ENCODE measurements at places on chromosomes 2 and 18.

DNA sequence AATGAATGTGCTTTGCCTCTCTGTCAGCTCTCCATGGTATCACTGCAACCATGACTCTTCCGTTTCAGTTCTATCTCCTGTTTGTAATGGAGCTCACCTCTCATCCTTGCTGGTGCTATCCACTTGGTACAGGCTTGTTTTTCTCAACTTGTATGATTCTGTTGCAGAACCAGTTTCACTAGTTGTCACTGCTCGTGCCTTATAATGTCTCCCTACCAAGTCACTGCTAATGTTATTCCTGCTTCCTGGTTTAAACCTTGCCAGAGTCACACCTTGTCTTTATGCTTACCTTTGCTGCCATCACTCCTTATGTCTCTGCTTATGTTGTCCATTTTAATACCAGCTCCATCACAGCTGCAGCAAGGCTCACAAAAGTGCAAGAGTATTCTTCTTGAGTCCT lies 1191.0 kb upstream of the LRRTM1 start:
- no peak for DNase-seq

- no peak for DNase-seq
Observed at GRCh38 chr18:24585996-24586566, 125.6 kb downstream of the HRH4 start.

GRCh38 chr2:18050001-18050400 lies 171.5 kb downstream of the KCNS3 start:
- no peak for DNase-seq

GRCh38 chr2:59903994-59904544 lies 649.4 kb downstream of the BCL11A start:
- DNase-seq = no peak

DNA sequence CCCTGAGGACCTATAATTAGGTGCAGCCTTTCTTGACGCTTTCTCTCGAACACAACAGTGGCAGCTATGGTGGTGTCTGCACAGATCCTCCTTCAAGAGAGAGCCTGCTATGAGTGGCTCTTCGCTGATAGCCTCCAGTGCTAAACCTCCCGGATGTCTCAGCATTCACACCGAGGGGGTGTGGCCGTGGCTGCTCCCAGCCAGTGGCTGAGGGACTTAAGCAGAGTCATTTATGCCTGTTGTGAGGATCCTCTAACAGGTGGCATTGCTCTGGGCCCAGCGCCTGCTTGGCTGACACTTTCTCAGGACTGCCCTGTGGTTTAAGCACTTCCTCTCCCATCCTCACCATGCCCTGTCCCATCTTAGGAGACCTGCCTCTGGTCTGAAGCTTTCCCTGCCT lies 592.0 kb upstream of the LRRTM1 start:
- DNase-seq = no peak

DNA sequence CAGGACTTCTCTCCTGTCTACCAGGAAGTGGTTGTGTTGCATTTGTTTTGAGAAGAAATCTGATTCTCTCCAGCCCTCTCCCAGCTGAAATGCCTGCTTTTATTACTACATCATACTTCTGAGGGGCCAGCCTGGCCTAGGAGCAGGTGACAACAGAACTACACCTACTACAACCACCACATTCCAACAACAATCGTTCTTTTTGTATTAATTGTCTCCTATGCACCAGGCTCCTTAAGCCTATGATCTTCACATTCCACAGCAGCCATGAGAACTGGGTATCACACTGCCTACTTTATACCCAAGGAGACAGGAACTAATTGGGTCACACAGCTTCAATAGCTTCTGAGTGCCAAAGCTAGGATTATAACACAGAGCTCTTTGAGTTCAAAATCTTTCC lies 167.7 kb downstream of the TDRD15 start:
- DNase-seq = no peak

- DNase-seq = peak; percentile 8
Observed at GRCh38 chr18:59514203-59514602, 155.1 kb upstream of the LMAN1 start.

DNA sequence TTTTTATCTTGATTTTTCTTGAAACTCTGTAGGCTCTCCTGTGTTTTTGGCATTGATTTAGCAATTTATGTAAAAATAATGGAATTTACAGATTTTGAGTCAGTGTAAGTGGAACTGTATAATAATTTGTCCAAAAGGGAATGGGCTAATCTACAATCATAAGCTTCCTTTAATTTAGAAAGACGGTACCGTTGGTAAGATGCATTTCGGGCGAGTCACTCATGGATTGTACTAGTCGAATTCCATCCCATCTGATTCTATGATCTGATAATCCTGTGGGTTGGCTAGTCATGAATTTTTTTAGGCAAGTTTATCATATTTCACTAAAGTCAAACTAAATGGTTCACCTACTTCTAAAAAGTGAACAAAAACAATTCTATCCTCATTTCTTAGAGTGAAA lies 133.4 kb downstream of the ZNF407 start:
- no peak for DNase-seq

GRCh38 chr2:236264256-236264655 lies at the start of gene ASB18:
Gene ASB18 (minus strand): TSS chr2:236264406. CDS start chr2:236264345, 61 bp downstream.
- no peak for DNase-seq

- DNase-seq = no peak
Observed at GRCh38 chr2:8957628-8958027, 45.9 kb downstream of the MBOAT2 start.

DNA sequence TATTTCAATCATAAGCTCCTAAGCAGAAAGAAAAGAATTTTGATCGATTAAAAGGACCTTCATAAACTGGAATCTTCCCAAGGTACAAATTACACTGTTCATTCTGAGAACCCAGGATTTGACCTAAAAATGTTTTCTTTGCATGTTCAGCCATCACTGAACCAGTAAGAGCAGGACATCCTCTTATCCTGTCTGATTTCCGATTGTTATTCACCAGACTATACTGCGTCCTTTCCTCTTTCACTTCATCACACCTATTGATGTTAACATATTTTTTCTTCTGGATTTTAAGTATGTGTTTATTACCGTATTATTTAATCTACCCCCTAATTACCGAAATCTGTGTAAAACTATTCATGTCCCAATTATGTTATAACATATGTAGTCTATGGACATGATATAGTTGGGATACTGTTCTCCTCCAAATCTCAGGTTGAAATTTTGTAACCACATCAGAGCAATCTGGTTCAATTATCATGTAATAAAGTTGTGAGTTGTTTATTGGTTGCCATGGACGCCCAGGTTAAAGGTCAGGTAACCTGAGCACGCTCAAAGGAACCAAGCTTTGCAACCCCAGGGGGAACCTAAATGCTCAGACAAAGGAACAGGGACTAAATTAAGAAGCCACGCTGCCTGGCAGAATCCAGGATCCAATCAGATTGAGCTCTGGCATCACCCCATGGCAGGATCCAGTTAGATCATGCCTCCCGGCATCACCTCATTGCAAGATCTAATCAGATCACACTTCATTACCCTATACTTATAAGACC lies 11.6 kb upstream of the TBC1D8 start:
- DNase-seq = no peak

DNA sequence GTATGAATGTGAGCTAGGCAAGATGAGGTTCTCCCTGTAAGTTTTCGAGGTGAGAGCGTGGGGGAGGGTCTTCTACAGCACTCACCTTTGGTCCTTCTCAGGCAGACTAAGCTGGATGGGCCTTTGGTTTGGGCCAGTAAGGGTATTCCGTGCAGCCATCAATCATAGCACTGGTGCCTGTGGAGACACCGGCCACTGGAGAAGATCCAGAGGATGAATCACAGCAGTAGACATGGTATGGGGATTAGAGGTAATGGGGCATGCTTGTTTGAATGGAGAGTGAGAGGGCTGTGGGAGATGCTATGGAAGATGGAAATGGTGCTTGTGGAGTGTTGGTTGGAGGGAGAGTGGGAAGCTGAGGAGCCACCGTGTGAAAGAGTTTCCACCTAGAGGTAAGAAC lies 16.1 kb downstream of the MAPRE3 start:
- DNase-seq = no peak

DNA sequence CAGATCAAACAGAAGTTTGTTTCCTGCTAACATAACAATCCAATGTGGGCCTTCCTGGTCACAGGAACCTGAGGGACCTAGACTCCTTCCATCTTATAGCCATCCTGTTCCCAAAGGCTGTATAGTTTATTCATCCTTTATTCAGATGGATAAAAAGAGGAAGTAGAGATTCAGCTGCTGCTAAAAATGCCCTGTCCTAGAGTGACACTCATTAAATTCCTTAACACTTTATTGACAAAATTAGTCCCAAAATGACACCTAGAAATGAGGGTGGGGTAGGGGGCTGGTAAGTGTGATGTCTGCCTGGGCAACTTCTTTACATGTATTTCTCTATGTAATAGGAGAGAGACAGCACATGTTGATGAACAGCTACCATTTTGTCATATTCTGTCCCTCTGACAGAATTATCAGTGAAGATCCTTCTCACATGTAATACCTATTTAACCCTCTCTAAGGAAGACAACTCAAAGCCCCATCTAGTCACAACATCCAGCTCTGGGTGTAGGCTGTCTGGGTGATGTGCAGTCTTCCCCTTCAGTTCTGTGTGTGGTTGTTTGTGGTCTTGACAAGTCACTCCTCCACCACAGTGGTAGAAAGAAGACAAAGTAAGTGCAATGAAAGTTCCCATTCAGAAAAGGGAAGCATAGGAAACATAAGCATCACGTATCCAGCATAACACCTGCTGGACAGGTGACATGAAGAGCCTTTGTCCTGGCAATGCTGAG lies 253.9 kb upstream of the CNTNAP5 start:
- no peak for DNase-seq

DNA sequence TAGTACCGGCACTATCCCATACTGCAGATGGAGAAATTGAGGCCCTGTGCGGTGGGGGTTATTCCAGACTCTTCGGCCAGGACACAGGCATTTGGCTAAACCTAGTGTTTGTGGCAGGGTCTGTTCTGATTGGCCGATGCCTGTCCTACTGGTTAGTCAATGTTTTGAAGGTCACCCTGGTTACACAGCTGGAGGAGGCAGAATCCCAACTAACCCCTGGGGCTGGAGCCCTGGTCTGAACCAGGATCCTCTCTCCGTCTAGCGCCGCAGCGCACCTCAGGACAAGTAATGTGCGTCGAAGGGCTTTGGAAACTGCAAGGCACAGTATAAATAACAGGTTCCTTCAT lies 19.4 kb downstream of the TEX44 start:
- no peak for DNase-seq

- DNase-seq = no peak
Observed at GRCh38 chr18:25771796-25772195, 318.6 kb downstream of the SS18 start.

- DNase-seq = no peak
Observed at GRCh38 chr2:214019973-214020345, 390.9 kb upstream of the VWC2L start.

DNA sequence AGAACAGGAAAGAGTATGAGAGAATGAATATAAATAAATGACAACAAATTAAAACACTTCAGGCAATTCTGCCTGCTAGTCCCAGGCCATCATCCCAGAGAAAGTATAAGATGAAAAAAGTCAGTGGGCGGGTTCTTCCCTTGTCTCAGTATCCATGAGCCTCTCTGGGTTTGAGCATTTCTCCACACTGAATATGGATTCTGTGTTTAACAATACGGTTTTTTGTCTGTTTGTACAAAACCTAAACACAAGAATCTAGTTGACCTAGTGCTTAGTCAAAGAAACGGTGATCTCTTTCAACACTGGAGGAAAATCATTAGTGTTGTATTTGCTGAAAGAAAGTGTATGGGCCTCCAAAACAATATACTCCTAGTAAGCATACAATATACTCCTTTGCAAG lies 10.0 kb downstream of the SUCLG1 start:
- DNase-seq = no peak

DNA sequence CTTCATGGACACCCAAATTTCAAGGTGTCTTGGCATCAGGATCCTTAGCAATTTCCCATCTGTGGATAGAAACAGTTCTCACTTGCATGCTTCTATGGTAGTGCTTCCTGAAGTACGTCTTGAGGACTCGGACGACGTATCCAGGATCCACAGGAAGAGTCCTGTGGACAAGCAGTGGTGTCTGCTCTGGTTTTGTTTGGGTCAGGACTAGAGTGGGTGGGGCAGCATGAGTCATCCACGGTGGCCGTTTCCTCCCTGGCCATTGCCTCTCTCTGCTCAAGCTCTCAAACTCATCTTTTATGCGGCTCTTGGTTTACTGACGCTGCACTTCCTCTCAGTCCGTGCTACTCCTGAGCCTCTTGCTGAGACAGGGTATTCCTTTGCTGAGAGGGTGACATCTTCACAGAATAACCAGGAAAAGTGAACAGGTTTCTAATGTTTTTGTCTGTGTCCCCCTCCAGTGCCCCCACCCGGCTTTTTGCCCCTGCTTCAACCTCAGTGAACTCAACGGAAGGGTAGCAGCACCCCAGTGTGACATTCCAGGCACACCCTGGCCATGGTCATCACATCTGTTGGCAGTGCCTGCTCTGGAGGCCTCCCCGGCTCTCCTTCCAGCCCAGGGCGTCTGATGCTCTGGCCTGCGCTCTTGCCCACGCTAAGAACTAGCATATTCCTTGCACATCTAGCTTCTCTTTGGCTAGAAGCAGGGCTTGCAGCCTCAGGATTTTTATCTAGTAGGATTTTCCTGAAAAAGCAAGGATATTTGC lies 62.2 kb downstream of the ARMC9 start:
- DNase-seq = no peak

DNA sequence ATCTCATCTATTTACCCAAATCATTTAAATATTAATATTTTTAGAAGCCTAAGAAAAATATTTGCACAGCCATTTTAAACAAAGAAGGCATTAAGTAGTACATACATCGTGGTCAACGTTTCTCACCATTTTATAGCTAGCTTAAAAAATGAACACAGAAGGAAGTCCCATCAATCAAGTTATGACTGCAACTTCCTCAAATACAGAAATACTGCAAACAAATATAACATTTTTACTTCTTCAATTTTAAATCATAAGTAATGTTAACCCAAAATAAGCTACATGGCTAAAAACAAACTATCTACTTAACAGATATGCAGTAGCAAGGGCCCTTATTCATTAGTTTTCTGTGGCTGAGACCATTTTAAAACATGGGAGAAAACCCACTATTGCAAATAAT lies 30.6 kb downstream of the ITSN2 start:
- no peak for DNase-seq

GRCh38 chr18:25819746-25820363 lies 270.6 kb downstream of the SS18 start:
- no peak for DNase-seq

- no peak for DNase-seq
Observed at GRCh38 chr2:4073026-4073569, 369.7 kb downstream of the DCDC2C start.

DNA sequence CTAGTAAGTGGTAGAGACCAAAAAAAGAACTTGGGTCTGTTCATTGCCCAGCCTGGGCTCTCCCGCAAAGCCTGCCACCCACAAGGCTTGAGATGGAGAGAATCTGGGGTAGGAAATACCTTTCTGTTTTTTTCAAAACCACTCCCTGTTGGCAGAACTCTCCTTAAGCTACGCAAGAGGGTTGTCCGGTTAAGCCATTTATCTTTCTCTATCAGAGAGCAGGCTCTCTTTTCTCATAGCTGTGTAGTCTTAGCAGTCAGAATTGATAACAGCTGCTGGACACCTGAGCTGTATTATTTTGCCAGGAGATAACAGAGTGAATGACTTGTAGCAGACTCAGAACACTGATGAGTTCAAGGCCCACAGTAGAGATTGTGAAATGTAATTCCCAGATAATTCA lies 1088.1 kb downstream of the TSN start:
- DNase-seq = no peak

- DNase-seq = no peak
Observed at GRCh38 chr2:128632501-128632800, 313.8 kb upstream of the HS6ST1 start.

GRCh38 chr2:228532233-228532632 lies 350.7 kb upstream of the SPHKAP start:
- DNase-seq = no peak

- DNase-seq = no peak
Observed at GRCh38 chr18:3713166-3713565, 263.2 kb downstream of the TGIF1 start.
